ENCODE measurements at places on chromosomes 7 and 10.

- DNase-seq = no peak
These were observed 44.5 kb downstream of the THSD7A start for GRCh38 chr7:11787534-11787933.

DNA sequence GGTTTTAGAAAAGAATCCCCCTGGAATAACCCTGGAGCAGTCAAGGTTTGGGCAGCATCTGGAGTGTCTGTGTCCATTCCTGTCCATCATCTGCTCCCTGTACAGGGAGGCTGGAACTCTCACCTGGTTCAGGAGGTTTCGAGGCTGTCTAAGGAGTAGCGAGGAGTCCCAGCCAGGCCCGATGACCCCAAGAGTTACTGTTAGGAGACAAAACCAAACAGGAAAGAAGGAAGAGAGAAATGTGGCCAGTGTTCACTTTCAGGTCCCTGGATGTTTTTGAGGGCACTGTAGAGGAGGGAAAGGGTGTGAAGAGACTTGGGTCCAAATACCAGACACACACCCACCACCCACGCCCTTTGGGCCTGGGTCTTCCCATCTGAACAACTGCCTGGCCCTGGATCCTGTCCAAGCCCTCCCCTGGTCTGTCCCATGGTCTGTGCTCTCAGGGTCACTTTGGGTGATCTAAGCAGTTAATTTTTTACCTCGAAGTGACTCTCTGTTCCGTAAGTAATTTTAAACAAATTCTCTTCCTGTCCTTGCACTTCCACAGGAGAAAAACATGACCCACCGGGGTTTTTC is 117.1 kb downstream of the ZMIZ1 start:
- DNase-seq = no peak

GRCh38 chr7:80287400-80288174 is 153.0 kb downstream of the GNAI1 start:
- DNase-seq = no peak

GRCh38 chr10:128864554-128865295 is 602.3 kb upstream of the MGMT start:
- no peak for DNase-seq

DNA sequence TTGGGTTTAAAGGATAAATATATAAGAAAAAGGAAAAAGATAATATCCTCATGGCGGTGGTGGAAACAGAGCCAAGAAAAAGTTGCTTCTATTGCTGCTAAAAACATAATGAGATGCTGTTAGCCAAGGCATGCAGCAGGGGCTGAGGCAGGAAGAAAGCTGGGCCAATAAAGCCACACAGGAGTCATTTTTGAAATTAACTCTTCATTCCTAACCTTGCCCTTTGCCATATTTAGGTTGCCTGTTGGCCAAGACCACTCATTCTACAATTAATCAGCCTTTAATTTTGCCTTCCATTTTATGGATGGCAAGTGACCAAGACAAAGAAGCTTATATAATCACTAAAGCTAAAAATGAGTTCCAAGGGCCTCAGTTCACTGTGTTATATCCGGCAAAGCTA is 58.2 kb downstream of the ARMH3 start:
- no peak for DNase-seq

GRCh38 chr7:151432658-151433521 is 7.1 kb downstream of the CRYGN start:
- peak; percentile 90 for DNase-seq

- DNase-seq = no peak
These were observed 50.7 kb upstream of the ITGB8 start for GRCh38 chr7:20279979-20280378.

DNA sequence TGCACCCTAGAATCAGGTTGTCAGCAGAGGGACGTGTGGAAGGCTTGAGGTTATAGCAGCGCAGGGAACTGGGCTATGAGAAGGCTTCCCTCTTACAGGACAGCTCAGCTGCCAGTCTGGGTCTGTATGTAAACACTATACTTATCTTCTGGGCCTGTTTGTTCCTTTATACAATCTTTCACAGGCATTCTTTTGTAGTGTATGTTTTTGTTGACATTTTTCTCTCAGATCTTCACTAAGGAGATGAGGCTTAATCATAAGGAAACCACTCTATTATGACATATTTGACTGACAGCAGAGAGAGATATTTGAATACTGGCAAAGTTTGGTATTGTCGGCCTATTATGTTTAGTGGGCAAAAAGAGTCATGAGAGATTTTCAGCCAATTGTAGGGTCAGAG is 929 bp downstream of the GBF1 start:
- DNase-seq = peak; percentile 24

DNA sequence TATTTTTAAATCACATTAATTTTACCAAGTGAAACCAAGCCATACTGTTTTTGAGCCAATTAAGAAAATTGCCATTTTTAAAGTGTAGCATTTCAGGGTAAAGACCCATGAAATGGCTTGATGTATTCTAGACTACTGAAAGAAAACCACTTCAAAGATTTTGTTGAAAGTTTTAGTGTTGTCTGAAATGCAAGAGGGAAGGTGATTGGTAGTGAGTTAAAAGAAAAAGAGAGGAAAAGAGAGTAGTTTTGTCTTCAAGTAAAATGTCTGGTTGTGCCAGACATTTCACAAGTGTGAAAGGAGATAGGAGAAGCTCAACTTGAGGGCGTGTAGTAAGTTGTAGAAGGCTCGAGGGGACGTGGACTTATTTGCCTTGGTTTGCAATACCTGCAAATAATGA is 41.6 kb downstream of the CALML5 start:
- DNase-seq = no peak

DNA sequence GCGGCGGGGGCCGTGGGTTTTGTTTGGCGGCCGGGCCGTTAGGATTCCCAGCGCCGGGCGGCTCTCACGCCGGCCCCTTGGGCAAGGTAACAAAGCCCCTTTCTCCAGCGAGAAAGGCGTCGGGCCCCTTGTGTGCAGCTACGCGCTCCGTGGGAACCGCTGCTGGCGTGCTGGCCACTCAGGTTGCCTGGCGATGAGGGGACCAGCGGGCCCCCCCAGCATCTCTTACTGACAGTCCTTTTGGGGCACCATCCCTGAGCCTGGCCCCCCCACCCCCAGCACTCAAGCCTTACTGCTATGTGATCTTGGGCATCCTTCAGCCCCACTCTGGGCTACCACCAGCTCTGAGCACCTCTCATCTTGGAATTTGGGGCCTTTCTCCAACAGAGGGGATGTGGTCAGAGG is 1.8 kb downstream of the LFNG start:
- no peak for DNase-seq

GRCh38 chr7:156470399-156471320 is 169.9 kb upstream of the RNF32 start:
- DNase-seq = no peak

DNA sequence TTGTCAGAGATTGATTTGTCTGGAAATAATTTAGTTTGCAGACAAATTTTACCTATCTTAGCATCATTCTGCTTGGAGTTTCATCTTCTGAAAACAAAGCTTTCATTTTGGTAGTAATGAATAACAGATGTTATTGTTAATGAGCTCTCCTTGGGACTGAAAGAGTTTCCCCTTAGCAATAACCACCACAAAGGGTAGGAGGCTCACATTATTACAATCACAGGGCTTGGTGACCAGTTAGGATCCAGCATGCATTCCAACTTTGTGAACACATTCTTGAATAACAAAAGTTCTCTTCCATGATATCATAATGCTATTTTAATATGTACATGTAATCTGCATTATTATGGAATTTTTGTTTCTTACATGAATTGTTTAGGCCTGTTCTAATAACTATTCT is 148.8 kb upstream of the VWC2 start:
- DNase-seq = no peak

DNA sequence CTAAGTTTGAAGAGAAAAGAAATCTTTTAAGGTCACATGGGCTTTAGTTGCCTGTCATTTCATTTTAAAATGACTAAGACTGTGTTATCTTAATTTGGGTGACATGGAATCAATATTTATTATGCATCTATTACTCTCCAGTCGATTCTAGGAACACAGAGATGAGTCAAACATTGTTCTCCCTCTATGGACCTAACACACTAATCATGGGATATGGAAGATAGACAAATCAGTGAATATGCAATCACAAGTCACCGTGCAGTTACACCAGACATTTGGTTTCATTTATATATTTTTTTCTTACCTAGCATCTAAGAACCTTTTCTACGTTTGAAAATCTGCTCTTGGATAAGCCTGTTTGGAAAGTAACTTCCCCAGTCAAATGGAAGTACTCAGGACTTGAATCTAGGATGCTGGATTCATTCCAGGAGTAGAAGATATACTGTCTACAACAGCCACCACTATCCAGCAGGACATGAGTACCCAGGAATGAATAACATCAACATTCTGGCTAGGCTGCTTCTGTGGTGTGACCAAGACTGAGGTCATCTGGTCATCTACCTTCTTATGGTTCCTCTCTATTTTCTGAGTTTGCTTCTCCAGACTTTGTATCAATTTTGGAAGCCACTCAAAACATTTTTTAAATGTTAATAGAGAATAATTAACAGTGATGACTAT is 902.9 kb upstream of the LRRN3 start:
- DNase-seq = no peak

GRCh38 chr7:43058271-43059066 is 54.0 kb upstream of the HECW1 start:
- no peak for DNase-seq

GRCh38 chr10:59337201-59337652 is 25.1 kb downstream of the FAM13C start:
- DNase-seq = no peak

GRCh38 chr7:34064519-34065158 is 159.3 kb downstream of the BMPER start:
- no peak for DNase-seq

DNA sequence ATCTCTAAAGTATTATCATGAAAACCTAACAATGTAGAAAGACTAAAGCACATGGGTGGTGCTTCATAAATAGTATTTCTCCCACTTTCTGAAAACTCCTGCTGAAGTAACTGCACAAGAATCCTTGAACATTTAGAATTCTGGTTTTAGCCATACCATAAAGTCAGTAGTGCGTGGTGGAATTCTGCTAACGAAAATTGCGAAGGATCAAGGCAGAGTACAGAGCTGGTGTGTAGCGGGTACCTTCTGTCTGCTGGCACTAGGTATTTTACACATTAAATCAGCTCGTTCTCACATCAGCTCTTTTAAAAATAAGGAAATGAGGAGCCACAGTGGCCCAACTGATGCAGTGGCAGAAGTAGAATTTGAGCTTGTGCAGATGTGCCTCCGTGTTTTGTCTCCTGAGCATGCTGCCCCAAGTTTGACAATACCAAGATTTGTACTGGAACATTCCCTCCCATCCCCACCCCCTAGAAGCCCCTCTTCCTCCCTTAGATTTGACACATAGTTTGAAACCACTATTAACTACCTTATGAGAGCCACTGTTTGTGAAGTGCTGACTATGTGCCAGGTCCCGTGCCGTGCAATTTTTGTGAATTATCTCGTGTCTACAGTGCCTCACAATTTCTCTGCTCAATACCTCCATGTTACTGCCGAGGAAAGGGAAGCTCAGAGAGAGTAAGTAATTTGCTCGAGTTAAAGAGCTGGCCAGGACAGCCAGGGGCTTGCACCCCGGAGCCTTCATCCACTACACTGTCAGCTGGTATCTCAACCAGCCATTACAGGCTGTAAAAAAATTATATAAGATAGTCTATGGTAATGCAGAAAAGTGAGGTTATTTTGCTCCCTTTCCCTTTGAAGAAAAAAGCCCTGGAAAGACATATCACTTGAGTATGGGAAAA is 66.9 kb downstream of the EGFR start:
- no peak for DNase-seq

- DNase-seq = no peak
These were observed 120.0 kb upstream of the EGFR start for GRCh38 chr7:54898659-54899340.

- no peak for DNase-seq
These were observed 2.2 kb downstream of the FZD8 start for GRCh38 chr10:35639728-35640401.

- no peak for DNase-seq
These were observed 6.8 kb upstream of the LRRC4 start for GRCh38 chr7:128037880-128038619.

DNA sequence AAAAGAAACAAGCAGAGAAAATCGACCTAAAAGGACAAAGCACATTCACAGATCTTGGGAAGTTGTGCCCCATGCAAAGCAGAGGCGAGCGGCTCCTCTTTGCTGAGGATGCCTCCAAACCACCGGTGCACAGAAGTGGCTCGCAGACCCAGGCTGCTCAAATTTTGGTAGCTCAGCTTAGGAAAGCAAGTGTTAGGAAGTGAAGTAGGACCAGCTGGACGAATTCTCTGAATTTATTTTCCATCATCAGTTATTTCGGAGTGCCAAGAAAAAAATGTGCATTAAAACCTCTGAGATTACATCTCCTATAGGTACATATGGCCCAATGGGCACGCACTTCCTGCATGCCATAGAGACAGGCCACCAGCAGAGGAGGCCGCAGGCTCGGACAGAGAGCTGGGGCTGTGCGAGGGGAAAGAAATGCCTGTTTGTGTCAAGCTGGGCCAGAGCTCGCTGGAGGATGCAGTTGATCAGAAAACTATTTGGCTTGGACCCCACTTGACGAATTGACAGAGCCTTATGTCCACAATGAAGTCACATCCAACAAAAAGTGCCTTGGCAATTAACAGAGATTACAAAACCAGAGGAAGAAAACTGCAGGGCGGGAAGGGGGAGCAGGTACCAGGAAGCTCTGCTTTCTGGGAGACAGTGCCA is 122.3 kb upstream of the LYZL2 start:
- peak; percentile 75 for DNase-seq

DNA sequence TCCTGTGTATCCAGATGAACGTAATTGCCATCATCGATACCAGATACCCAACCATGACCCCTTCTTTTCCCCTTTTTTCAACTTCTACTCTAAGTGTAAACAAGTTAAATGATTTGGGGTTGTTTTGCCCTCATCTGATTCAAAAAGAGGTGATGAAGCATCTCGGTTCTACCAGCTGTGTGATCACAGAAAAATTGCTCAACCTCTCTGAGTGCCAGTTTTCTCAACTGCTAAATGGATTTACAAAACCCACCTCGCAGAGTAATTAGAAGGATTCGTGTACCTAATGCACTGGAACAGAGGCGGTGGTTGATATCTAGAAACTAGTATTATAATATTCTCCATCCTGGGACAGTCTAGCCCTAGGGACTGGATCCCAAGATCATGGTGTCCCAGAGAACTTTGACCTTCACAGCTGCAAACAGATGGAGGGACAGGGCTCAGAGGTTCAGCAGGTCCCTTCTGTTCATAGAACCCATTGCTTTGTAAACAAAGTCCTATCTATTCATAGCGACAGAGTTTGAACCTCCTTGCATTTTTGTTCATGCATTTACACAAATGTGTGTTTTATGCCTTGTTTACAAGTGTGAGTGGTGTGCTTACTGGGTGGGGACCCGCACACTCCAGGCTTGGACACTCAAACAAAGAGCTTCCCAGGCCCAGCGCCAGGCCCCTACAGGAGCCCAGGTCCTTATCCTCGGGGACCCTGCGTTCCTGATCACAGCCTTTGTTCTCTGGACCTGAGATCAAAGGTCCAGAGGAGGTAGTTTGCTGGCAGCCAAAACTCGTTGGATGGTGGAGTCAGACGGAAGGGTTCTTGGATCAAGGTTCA is 46.4 kb downstream of the CALML3 start:
- DNase-seq = no peak
